ENCODE measurements at places on chromosomes 7 and 10.

- DNase-seq, result no peak
These were observed 255.3 kb downstream of the ELFN1 start for GRCh38 chr7:1925349-1925748.

- peak; percentile 22 for DNase-seq
These were observed 1.2 kb downstream of the GET4 start for GRCh38 chr7:877312-878232.

- DNase-seq, result no peak
These were observed 10.5 kb downstream of the DDX56 start for GRCh38 chr7:44563171-44563679.

GRCh38 chr10:88315755-88316154, 267.4 kb downstream of the RNLS start:
- no peak for DNase-seq

Data from hematopoietic multipotent progenitor cell (in vitro differentiated cells).